ENCODE measurements at places on chromosomes 16 and 17.

DNA sequence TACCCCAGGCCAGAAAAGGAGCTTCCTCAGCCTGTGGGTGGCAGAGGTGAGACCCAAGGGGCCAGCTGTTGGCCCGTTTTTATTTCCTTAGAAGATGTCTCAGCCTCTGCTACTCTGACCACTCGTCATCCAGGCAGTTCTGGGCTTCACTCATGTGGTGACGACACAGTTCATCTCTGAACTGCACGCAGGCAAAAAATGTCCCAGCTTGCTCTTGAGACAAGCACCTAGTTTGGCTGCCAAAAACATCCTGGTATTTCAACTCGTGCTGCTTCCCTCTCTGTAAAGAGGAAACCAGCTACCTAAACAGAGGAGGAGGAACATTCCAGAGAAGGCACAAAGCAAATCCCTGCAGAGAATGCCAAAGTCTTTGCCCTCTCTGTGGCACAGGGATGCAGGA, 125.7 kb downstream of the XYLT1 start:
- DNase-seq: no peak

DNA sequence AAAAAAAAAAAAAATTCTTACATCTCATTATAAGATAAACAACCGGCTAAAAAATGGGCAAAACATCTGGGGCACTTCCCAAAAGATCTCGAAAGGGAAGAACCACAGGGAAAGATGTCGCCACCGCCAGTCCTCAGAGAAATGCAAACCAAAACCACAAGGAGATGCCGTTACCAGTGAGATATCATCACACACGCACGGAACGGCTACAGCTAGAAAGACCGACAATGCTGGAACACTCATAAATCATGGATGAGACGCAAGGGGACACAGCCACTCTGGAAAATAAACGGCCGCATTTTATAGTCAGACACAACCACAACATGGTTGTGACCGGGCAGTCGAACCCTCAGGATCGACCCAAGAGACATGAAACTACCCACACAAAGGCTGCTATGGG, 24.5 kb downstream of the WDR45B start:
- DNase-seq: no peak

GRCh38 chr17:73912373-73912746, 268.1 kb upstream of the SDK2 start:
- DNase-seq: no peak

- DNase-seq: no peak
Measured at GRCh38 chr16:10321407-10322387, 64.2 kb upstream of the ATF7IP2 start.

DNA sequence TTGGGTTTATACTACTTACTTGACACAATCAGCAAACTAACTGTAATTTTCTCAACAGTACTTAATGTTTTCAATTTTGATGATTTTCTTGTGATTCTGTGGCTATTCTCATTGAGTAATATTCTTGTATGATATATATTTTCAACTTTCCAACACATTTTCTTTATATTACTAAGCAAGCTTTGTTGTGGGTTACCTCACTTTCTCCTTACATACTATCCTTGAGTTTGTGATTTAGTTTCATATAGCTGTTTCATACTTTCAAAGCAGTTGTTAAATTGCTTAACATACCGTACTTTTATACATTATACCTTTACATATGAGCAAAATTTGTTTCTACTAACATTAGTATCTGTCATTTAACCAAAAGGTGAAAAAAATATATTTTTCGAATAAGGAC, 197.1 kb downstream of the BCAS3 start:
- no peak for DNase-seq

- DNase-seq: no peak
Measured at GRCh38 chr17:40452921-40453378, 9.7 kb downstream of the IGFBP4 start.

DNA sequence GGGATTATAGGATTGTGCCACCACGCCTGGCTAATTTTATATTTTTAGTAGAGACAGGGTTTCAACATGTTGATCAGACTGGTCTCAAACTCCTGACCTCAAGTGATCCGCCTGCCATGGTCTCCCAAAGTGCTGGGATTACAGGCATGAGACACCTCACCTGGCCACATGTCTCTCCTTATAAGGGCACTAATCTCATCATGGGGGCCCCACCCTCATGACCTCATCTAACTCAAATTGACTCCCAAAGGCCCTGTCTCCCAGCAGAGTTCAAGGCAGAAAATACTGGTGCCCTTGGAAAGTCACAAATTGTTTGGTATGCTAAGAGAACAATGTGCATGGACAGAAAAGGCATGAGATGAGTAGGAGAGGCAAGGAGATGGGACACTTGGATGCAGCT, 49.3 kb upstream of the GRIN2A start:
- DNase-seq: no peak

GRCh38 chr16:54911079-54911478, 19.6 kb upstream of the IRX5 start:
- DNase-seq: no peak

GRCh38 chr16:77928096-77928495, 94.3 kb upstream of the CLEC3A start:
- no peak for DNase-seq

DNA sequence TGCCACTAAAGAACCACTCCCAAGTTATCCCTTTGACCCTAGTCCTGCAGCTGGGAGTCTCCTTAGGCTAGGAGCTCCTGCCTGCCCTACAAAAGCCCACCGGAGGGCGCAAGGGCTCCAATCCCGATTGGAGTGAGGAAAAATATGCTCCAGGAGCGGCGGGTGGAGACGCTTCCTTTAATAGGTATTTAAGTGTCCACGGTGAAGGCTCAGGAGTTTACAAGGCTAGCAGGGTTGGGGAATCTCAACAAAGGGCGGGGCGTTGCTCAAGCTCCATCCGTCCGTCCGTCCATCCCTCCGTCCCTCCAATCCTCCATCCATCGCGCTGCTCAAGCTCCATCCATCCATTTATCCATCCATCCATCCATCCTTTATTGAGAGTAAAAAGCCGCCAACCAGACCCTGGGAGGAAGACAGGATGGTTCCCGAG, 556 bp upstream of the SPNS1 start:
- DNase-seq: no peak

- DNase-seq: no peak
Measured at GRCh38 chr17:10556301-10557005, 7.0 kb upstream of the MYH2 start.

DNA sequence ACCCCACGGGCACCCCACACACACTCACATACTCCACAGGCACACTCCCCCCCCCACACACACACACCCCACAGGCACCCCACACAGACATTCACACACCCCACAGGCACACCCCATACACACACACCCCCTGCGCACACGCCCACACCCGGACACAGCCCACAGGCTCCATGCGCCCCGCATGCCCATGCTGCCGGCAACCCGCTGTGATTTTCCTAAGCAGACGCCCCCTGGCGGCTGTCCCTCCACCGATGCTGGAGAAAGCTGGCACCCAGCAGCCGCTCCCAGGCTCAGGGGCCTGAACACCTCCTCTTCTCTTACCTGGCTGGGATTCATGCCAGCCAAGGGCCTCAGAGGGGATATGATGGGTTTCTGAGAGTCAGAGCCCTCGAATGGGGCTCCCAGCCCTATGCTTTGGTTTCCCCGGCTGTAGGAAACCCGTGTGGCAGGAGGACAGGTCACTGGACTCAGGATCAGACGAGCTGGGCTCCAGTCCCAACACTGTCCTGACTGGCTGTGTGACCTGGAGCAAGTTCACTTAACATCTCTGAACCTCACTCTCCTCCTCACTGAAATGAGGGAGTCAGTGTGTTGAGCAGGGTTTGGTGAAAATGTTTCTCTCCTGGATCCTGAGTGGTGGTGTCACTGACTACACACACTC, 19.6 kb upstream of the TNFRSF13B start:
- DNase-seq: peak; percentile 83

DNA sequence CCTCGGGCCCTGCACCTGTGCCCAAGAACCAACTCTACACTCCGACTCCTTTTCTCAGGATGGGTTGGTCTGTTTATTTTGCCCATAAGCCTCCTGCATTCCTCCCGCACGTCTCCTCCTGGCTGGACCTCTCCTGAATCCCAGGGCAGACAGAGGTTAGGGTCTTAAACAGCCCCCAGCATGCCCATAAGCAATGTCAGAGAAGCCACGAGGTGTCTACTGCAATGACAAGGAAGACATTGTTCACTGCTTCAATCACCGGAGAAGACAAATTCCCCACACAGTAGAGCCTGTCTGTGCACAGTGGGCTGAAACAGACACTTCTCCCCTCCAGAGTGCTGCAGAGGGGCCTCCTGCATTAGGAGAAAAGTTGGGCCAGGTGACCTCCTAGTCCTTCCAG, 230.6 kb upstream of the RPL38 start:
- no peak for DNase-seq

GRCh38 chr16:52592778-52593177, 45.8 kb upstream of the TOX3 start:
- no peak for DNase-seq

DNA sequence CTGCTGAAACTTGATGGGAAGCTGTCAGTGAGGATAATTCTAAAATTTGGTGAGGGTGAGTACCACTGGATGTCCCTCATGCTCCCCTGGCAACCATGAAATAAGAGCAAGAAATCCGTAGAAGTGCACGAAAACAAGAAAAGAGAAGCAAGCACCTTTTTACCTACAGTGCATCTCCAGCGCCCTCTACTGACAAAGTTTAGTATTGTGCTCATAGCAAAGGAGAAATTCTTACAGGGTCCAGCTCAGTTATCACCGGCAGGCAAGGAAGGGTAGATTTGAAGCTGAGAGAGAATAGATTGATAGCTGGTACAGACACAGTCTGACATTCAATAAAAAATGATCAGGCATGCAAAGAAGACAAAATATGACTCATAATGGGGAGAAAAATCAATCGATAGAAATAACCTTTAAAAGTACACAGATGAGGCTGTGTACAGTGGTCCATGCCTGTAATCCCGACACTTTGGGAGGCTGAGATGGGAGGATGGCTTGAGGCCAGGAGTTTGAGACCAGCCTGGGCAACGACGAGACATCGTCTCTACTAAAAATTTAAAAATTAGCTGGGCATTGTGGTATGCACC, 28.3 kb upstream of the TEX2 start:
- no peak for DNase-seq

GRCh38 chr16:27966756-27967155, 96.8 kb downstream of the GSG1L start:
- no peak for DNase-seq

- no peak for DNase-seq
Measured at GRCh38 chr17:68507576-68507975, 4.7 kb upstream of the PRKAR1A start.

GRCh38 chr16:89184677-89184932, 13.1 kb downstream of the CDH15 start:
- no peak for DNase-seq

DNA sequence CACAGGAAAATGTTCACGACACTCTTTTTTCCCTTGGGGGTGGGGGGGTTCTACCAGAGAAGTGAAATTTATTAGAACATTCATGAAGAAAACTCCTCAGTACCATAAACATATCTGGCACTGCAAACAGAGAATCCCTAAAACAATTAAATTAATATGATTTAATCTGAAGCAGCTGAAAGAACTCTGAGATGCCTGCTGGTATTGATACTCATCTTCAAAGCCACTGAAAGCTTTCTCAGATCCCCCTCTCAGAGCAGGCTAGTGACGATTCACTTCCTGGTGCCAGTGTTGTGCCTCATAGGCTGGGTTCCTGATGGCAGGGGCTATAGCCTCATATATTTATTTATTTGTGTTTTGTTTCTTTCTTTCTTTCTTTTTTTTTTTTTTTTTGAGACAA, 52.7 kb downstream of the MYH10 start:
- DNase-seq: no peak

DNA sequence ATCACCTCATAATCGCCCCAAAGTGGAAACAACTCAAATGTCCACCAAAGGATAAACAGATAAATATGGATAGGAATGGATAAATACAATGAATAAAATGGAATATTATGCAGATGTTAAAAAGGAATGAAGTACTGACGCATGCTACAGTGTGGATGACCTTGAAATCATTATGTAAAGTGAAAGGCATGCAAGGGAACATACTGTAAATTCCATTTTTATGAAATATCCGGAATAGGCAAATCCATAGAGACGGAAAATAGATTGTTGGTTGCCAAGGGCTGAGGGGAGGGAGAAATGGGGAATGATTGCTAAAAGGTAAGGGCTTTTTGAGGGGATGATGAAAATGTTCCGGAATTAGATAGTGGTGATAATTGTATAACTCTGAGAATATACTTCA, 36.0 kb downstream of the STAT5B start:
- no peak for DNase-seq

- no peak for DNase-seq
Measured at GRCh38 chr17:4514206-4514605, 15.5 kb downstream of the SPNS2 start.

DNA sequence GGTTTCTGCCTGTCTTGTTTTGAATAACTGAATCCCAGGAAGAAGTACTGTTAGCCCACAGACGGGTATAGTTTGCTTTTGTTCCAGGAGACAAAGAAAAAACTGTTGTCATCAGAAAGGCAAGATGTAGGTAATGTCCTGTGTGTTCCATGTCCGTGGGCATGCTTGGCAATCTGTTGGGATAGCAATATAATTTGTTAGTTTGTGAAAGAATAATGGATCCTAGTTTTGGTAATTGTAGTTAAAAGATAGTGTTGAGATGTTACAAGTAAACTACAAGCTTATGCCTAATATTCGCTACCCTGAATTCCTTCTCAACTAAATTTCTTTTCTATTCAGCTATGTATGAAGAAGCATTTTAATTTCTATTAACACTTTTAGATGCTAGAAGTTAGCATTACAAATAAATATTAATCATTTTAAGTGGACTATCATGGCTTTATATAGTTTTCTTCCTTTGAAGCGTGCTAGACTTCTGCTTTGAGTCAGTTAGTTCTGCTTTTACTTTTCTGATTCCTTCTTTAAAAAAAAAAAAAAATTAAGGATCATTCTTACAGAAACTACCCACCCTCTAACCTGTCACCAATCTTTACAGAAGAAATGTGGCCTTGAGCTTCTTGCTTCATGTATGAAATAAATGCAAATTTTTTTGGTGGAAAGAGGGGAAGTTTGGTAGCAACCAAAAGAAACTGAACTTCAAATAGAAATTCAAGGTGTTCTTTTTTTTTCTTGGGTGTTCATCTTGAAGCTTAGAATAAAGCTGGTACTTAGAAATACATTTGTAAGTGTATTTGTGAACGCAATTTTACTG, 2.4 kb downstream of the EVI2A start:
- no peak for DNase-seq

DNA sequence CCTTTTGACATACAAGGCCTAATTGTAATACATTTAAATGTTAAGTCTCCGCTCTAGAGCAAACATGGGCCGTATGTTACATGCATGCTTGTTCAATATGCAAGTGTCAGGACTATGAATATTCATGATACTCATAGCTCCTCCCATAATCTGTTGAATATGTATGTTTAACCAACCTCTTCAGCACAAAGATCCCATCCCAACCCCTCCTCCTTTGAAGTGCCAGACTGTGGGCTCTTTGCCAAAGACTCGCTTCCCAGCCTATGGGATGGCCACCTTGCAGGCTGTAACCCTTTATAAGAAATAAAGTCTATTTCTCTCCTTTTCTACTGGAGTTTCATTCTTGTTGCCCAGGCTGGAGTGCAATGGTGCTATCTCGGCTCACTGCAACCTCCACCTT, 156.2 kb downstream of the ABCC12 start:
- no peak for DNase-seq

All from activated CD4-positive, alpha-beta T cell treated with anti-CD3 and anti-CD28 coated beads, Interleukin-2, amount 50 U/mL, for 4 hours (primary cell).